ENCODE measurements at places on chromosomes 13 and 19.

- no peak for DNase-seq
Observed at GRCh38 chr19:12799742-12800465, 1.7 kb downstream of the PRDX2 start.

GRCh38 chr13:99122171-99122570 lies 78.5 kb upstream of the UBAC2 start:
- DNase-seq = no peak

GRCh38 chr13:69585656-69586055 lies 522.0 kb upstream of the ATXN8OS start:
- no peak for DNase-seq

- DNase-seq = no peak
Observed at GRCh38 chr13:99303863-99304521, 3.2 kb downstream of the GPR183 start.

All from left renal pelvis (tissue), 4 donors.